ENCODE measurements at places on chromosomes 11 and 22.

DNA sequence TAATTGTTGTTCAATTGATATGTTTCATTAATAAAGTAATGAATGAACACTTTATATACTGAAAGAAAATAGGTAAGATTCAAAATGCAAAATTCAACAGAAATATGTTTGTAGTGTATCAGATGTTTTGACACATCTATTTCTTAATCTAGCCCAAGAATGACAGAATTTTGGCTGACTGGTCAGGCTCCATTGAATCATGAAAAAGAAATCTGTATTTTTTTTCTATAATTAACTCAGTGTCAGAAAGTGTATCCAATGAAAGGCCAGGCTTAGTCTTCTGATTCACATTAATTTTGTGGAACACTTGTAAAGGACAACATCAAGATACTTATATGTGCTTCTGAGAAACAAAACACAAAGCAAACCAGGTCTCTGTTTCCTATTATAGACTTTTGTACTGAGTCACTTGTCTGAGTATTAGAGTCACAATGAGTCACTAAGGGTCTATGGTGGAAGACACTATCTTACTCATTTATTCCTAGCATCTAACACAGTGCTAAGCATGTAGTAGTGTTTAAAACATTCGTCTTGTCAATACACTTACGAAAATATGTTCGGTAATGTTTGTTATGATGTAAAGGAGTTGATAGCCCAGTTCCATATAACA lies 297.7 kb upstream of the CCDC90B start:
- no peak for DNase-seq

DNA sequence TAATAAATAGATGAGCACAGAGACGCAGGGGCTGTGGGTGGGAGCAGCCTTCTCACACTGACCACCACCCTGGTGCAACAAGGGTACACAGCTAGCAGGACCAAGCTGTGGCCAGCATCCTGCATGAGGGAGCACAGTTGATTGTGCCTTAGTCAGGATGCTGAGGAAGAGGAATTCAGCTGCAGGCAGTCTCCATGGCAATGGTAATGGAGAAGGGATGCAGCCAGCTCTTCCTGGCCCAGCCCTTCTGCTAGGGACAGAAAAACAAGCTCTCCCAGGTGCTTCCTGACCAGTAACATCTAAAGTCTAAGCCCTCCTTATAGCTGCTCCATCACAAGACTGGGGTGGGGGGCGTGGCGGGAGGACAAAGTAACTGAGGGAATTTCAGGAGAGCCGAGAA lies 363.5 kb downstream of the BUD13 start:
- DNase-seq = no peak

GRCh38 chr22:24435861-24436371 lies 8.5 kb downstream of the ADORA2A start:
- DNase-seq = no peak

GRCh38 chr11:66745356-66746235 lies 16.6 kb upstream of the SPTBN2 start:
- no peak for DNase-seq

DNA sequence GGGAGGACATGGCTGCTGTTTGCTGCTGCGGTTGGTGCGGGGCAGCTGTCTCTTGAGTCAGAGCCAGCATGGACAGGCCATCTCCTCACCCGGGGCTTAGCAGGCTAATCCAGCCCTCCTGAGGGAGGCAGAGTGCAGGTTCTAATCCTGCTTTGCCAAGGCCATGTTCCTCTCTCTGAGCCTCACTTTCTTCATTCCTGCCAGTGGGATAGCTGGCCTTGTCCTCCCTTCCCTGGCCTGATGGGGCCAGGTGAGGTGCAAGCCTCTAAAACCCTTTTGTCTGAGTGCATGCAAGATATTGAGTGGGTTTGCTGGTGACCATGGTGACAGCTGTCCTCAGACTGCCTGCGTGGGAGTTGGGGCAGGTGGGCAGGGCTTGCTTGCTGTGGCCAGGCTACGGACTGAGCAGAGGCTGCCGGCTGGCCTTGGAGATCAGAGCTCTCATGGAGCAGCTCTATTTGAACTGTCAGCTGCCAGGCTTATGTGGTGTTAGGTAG lies 3.6 kb downstream of the USP35 start:
- no peak for DNase-seq

- no peak for DNase-seq
Observed at GRCh38 chr11:5712507-5712906, 22.9 kb downstream of the TRIM22 start.

DNA sequence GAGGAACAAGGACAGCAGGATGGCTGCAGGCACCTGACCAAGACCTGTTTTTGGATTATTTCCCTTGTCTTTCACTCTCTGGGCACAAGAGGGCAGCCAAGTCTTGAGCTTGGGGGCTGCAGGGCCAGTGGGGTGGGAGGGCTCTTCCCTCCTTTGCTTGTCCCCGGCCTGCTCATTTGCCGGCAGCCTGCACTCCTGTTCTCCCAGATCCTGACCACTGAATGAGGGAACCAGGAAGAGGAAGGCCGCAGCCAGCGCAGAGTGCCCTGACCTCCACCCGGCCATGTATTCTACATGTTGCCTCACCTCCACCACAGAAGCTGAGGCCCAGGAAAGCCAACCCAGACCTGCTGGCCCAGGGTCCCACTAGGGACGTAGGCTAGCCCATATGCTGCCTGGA lies 15.5 kb upstream of the NNMT start:
- DNase-seq = peak; percentile 50

DNA sequence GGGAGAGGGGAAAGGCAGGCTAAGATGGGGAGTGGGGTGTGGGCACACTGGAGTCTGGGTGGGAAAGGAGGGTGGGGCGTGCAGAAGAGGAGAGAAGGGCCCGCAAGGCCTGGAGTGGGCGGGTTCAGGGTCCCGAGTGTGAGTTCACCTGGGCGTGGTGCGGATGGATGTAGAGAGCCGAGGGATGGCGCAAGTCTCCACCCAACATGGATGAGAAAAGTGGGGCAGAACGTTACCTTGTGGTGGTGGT lies 364 bp upstream of the ABCC8 start:
- DNase-seq = no peak

GRCh38 chr11:120918257-120918656 lies 105.6 kb upstream of the TBCEL start:
- DNase-seq = no peak

DNA sequence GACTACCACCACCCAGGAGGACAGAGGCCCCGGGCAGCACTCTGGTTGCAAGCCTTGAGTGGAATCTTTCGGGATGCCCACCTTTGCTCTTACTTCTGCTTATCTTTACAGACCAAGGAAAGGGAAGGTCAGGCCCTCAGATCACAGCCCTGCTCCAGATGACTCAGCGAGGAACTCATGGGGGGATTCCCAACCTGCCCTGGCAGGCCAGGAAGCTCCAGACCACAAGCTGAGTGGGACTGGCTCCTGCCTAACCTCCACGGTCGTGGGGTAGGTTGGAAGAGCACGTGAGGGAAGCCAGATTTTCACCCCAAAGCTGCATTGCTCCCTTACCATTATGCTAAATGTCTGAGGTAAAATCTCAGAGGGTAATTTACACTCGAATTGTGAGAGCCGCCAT lies 11.8 kb downstream of the TBC1D10A start:
- DNase-seq = no peak

DNA sequence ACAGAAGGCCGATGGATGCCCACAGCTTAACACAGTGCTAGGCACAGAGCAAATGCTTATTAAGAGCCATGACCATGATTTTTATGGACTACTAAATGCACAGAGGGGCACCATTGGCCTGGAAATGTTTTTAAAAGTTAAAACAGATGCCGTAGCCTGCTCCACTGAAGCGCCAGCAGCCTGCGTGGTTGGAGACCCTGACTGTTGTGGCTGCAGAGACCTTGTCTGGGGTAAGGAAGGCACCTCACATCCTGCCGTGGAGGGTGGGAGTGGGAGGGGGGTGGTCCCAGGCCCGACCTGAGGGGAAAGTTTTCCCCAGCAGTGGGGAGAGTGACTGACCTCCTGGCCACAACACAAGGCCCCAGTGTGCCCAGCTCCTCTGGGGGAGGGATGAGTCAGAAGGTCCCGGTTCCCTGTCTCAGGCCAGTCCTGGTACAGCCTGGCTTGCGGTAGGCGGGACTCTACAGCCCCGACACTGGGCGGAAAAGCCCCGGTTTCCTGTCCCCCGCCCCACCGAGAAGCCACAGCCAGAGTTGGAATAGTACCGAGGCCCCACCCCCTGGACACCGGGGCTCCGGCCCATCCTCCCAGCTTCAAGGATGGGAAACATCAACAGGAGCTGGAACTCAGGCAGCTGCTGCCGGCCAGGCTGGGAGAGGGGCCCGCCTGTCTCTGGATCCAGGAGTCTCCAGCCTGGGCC lies 7.0 kb downstream of the CHST1 start:
- no peak for DNase-seq

- DNase-seq = no peak
Observed at GRCh38 chr11:120839846-120840402, 184.0 kb upstream of the TBCEL start.

DNA sequence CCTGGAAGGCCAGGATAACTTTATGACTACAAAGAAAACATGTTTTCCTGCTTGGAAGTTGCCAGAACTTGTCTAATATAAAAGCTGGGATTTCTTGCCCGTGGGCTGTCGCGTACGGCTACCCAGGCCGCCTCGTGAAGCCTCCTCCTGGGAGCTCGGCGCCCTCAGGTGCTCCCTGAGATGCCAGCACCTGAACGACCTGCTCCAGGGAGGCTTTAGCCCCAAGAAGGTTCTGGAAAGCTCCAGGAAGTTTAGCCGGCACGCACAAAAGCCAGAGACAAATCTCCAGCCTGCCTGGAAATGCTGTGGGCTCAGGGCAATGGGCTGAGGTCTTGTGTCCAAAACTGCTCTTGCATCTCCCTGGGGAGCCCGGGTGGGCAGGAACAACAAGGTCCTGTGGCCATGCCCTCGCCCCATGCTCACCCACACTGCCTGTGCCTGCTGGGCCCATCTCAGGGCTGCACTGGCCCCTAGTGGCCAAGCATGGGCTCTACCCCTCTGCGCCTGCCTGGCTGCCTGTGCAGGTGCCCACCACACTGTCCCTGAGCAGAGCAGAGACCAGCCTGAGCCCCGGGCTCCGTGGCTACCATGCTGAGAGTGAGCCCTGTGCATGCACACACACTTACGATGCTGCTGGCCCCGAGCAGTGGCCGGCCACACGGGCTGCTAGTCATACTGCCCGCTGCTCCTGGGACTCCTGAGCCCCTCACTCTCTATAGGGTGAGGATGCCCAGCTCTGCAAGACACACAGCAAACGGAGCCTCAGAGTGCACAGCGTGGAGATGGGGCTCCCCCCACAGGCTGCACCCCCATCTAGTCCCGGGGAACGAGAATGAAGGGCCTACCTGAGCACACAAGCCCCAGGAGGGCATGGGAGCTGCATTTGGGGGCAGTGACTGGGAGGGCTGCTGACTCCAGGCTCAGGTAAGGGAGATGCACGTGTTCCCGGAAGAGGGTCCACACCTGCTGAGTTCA lies 4.9 kb upstream of the CELSR1 start:
- no peak for DNase-seq

- DNase-seq = no peak
Observed at GRCh38 chr11:36214480-36214879, 74.7 kb downstream of the COMMD9 start.

GRCh38 chr11:72760539-72761405 lies 8.6 kb upstream of the ARAP1 start:
- DNase-seq = no peak

DNA sequence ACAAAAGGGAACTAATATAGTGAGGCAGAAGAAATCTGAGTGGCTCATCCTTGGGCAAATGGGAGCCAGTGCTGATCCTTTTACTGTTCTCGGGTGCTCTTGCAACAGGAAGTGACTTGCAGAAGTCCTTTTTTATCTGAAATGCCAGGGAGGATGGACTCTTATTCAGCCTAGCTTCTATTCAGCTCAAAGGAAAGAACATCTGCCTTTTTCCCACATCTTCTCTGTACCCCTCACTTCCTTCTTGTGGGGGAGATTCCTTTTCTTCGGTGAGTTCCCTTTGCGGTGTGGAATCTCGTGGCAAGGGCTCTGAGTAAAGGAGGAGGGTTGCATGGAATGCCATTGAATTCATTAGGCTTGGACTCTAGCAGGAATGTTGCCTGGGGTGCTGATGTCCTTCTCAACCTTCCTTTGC lies 76.2 kb downstream of the ZBTB16 start:
- DNase-seq = no peak

- DNase-seq = no peak
Observed at GRCh38 chr22:20401376-20402014, 7.5 kb downstream of the ZNF74 start.

GRCh38 chr22:36816636-36817524 lies at the start of gene PVALB:
Gene PVALB (minus strand): TSS chr22:36817035. CDS start chr22:36817005, 30 bp downstream.
- peak; percentile 63 for DNase-seq

GRCh38 chr22:50032109-50032871 lies 19.7 kb upstream of the IL17REL start:
- no peak for DNase-seq

DNA sequence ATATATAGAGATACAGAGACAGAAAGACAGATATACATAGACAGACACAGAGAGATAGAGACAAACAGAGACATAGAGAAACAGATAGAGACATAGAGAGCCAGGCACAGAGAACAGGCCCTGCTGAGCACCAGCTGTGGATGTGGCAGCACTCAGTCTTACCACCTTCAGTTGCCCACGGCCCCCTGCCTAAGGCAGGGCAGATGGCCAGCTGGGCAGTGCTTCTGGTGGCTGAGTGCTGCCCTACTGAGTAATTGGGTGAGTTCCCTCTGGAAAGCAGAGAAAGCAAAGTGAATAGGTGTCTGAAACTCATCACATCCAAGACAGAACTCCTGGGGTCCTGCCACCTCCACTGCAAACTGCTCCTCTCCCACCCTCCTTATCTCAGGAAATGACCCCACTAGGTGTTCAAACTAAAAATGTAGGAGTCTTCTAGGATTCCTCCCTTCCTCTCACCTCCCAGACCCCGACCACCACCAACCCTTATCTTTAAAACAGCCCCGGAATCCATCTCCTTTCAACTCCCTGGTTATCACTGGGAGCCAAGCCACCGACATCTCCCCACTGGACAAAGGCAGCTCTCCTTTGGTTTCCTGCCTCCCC lies 27.2 kb downstream of the SYN3 start:
- DNase-seq = no peak

DNA sequence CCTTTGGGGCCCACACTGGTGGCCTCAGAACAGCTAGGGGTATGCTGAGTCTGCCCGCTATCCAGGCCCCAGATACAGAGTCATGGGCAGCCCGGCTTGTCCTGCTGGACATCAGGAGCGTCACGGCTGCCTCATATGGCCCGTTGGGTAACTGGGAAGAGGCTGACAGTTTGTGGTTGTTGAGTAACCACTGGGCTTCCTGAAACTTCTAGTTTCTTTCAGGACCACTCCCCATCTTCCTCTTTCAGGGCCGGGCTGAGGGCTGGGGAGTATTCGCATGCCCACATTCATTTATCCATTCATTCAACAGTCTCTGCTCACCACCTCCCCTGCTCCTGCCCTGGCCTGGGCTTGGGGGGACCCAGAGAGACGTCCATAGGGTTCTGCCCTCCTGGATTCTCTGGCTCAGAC lies 13.4 kb upstream of the P2RY2 start:
- no peak for DNase-seq

GRCh38 chr11:131763193-131763890 lies 392.9 kb downstream of the NTM start:
- no peak for DNase-seq
